RWPE2 (cell line): ENCODE measurements at places on chromosomes 3 and 15.

DNA sequence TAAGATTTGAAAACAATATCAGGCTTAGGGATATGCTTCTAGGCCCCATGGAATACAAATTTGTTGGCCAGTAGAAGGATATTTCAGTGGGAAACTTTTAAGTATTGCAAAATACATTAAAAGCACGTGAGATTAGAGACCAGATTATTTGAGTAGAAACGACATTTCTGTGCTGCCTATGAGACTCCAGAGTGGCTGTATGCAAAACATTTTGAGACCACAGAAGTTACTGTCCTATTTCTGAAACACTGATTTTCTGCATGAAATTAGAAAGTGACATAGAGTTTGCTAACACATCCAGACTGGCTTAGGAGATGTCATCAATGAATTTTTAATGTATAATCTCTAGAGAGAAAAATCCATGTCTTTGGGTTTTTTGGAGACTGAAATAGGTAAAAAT is 99.8 kb downstream of the KCNH8 start:
- DNase-seq: no peak

GRCh38 chr3:134143828-134144401 is 106.7 kb downstream of the RYK start:
- DNase-seq: no peak

DNA sequence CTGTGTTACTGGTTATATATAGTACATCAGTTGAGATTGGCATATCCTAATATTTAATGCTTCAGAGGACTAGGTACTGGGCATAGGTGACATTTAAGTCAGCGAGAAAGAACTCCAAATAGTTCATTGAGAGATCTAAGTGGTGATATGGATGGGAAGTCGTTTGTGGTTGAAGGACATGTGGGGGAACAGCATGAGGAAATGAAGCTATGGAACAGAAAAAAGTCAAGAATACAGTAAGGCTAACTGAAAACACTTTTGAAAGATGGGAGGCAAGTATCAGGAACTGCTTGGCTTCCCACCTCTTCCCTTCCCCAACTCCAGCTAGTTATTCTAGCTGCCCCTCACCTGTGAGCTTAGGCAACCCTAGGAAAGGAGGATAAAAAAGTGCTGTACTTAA is 3.7 kb upstream of the MYO5A start:
- no peak for DNase-seq

- DNase-seq: no peak
Measured at GRCh38 chr3:101848326-101848725, 988 bp upstream of the NFKBIZ start.

DNA sequence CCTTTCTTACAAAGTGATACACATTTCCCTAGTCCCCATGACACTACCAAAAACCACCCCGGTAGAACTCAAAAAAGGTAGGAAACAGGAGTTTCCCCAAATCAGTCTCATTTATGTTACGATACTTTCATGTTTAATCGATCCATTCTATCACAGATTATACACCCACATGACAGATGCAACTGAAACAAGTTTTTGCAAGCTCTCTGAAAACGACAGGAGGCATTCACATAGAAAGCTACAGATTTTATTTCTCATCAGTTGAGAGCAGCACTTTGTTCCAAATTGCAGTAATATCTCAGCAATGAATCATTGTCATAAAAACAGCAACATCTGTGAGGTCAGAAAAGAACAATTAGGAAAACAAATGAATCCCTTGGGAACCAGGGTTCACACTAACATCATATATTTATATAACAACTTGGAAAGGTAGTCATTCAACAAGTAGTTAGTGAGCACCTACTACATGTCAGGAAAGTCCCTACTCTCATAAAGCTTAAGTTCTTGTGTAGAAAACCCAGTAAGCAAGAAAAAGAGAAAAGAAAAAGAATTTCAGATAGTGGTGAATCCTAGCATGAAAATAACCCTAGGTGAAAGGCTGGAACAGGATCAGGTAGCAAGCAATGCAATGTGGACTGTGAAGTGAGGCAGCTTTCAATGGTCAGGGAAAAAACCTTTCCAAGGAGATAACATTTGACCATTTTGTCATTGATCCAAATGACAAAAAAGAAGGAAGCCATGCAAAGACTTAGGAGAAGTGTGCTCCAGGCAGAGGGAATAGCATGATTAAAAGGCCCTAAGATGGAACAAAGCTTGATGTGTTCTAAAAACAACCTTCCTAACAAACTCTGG is 8.3 kb downstream of the PLD1 start:
- DNase-seq: no peak

GRCh38 chr15:36110659-36110993 is 468.8 kb upstream of the CDIN1 start:
- no peak for DNase-seq

GRCh38 chr3:187522293-187522692 is 147.9 kb downstream of the SST start:
- DNase-seq: no peak

- no peak for DNase-seq
Measured at GRCh38 chr3:97037294-97037943, 223.0 kb downstream of the EPHA6 start.

GRCh38 chr3:120489421-120489820 is 38.6 kb upstream of the FSTL1 start:
- no peak for DNase-seq

DNA sequence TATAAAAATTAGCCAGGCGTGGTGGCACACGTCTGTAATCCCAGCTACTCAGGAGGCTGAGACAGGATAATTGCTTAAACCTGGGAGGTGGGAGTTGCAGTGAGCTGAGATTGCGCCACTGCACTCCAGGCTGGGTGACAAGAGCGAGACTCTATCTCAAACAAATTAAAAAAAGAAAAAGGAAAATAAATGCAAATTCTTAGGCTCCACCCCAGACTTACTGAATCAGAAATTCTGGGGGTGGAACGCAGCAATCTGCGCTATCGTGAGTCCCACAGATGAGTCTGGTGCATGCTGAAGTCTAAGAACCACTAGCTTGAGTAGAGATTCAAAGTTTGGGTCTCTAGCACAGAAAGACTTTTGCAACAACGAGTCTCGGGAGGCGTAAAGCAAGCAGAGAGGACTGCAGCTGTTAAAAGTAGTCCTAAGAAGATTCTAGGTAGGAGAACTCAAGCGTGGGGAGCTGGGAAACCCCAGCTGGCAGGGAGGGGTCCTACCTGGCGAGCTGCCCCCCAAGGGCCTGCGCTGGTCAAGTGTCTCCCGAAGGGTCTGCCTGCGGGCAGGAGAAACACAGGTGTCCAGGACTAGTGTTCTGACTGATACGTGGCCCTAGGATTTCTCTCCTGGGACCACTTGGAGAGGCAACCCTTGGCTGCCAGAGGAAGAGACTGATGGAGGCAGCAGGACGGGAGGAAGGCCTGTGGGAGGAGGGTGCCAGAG is 21.9 kb downstream of the CEP19 start:
- DNase-seq: no peak

DNA sequence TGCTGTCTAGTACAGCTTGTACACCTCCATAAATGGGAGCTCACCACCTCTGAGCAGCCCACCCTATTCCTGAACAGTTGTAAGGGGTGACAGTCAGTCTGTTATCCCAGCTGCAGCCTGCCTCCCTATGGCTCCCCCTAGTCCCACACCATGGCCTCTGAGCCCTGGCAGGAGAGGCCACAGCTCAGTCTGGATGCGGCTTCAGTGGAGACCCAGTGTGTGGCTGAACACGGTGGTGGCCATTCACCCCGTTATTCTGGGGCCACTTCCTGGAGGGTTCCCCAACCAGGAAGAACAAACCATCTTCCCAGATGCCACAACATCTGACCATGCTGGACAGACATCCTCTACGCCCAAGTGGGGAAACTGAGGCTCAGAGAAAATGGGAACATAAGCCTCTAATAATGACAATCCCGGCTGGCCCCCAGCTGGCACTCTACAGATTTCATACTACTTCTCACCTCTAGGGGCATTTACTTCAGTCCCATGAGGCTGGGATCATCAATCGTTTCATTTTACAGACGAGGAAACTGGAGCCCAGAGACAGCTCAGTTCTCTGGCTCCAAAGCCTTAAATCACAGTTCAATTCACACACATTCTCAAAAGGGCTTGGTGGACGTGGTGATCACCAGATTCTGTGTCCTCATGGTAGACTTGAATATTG is 9.2 kb upstream of the GRIP2 start:
- no peak for DNase-seq

- no peak for DNase-seq
Measured at GRCh38 chr3:142982038-142982773, 18.7 kb upstream of the PAQR9 start.

- no peak for DNase-seq
Measured at GRCh38 chr3:38446812-38447211, 6.9 kb upstream of the ACVR2B start.

GRCh38 chr15:60571008-60571420 is 92.1 kb upstream of the ICE2 start:
- DNase-seq: no peak

GRCh38 chr15:45449916-45450867 is 71.8 kb upstream of the GATM start:
- peak; percentile 83 for DNase-seq

GRCh38 chr3:121488628-121489027 is 57.2 kb downstream of the POLQ start:
- no peak for DNase-seq

DNA sequence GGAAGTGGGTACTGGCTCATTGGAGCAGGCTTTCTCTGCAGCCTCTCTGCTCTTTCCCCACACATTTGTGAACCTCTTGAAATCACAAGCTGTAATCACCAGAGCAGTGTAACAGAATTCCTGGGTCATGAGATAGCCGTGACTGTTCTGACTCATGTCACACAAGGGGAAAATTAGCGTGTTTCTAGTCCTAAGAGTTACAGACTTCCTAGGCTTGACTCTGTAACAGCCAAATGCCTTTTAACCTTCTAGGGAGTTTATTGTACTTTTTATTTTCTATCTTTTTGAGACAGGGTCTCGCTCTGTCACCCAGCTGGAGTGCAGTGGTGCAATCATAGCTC is 54.7 kb upstream of the TRAK1 start:
- DNase-seq: no peak

DNA sequence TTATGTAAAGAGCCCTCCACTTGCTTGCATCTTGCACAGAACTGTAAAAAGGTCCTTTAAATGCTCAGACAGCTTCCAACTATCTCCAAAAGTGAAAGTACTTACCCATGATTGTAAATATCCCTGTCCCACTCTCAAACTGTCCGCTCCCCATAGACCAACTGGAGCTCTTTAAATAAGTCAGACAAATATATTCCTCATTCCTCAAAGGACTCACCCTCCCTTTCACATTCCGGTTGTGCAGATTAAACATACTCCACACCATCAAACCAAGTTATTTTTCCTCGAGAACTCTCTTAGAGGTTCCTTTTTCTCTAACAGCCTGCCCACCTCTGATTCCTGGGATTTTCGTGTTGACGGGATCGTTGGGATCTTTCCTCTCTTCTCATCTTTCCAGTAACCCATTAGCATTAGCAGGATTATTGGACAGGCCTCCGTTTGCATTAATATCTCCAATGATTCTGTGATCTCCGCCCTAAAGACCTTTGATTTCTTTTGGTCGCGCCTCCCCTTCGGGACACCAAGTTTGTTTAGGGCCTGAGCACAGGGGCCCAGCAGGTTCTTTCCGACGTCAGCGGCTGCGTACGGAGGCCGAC is 763 bp downstream of the GOLGB1 start:
- DNase-seq: no peak

- no peak for DNase-seq
Measured at GRCh38 chr15:45704329-45705249, 69.8 kb downstream of the SQOR start.

DNA sequence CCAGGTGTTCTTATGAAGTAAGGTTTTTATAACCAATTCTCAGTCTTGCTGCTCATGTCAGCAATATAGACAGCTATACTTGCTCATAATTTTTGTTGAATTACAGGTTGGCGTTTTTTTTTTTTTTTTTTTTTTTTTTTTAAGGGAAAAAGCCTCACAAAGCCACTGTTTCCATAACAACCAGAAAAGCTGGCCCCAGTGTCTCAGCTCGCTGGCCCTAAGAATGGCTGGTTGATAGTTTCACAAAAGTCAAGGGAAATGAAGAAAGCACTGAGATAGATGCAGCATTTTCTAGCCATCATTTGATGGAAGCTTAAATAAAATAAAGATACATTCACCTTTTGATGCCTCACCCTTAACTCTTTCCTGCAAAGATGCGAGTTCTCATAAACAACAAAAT is 121.9 kb downstream of the C3orf70 start:
- no peak for DNase-seq

GRCh38 chr15:80140909-80141308 is 11.9 kb upstream of the FAH start:
- DNase-seq: no peak

DNA sequence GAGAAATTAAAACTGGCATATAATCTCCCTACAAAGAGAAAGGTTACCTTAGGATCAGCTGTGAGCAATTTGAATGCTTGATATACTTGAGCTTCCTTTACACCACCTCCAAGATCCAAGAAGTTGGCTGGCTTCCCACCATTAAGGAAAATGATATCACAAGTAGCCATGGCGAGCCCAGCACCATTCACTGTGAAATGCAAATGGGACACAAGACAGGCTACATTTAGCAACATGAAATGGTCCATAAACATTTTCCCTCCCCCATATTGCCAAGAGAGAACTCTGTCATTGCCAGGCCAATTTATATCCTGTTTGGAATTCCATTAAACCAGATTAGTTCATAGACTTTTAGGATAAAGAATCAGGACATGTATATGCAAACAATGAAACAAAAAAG is 158.7 kb downstream of the SUCLG2 start:
- DNase-seq: no peak

DNA sequence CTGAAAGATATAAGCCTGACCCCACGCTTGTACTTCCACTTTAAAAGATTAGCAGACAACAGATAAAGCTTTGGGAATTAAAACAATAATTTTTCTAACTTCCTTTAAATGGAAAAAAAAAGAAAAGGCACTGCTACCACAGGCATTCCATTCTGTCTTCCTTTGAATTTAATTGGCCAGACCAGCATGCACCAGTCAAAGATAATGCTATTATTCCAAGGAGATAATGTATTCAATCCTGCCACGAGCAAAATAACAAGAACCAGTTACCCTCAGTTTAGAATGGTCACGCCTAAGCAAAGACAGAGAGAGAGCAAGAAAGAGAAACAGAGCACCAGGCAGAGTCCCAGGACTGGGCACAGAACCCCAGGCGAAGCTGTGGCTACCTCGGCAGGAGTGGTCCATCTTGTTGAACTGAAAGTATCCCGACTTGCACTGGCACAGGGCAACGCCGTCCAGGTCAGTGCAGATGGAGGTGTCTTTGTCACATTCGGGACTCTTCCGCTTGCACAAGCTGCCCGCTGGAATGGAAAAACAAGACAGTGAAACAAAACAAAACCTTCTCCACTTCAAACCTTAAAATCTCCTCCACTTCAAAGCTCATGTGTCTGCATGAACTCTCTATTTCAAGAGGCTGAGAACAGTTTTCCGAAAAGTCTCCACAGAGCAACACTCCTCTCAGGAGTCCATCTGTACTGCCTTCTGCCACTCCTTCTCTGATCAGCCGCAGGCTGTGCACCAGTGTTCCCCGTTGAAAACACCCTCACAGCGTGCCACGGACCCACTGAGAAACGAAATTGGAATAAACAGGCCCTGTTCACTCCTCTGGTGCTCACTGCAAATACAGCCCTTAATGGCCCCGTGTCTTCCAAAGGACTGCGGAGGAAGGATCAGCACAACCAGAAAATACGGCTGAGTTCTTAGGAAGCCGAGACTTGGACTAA is 58.2 kb downstream of the HEG1 start:
- no peak for DNase-seq
